GM18507 (cell line): ENCODE measurements at places on chromosomes 2 and 18.

DNA sequence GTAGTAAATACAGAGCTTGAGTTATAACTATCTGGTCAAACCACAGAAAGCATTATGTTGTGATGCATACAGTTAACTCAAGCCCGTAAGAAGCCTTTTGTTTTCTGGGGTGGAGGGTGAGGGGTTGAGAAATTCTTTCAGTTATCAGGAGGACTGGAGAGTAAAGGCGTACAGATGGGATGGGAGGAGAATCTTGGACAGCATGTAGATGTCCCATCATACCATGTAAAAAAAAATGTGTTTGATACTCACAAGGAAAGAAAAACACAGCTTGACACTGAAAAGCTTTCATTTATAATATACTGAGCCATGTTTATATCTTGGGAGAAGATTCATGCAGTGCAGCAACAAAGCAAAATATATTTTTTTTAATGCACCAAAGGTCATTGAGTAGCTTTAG, 12.4 kb downstream of the CCBE1 start:
- DNase-seq, result no peak

GRCh38 chr2:24343225-24343882, 17.0 kb downstream of the ITSN2 start:
- no peak for DNase-seq

- DNase-seq, result no peak
Measured at GRCh38 chr2:60553495-60554073, at the start of gene BCL11A. Gene BCL11A (minus strand): TSS chr2:60553654. CDS start chr2:60553270, 384 bp downstream.

- DNase-seq, result peak; percentile 50
Measured at GRCh38 chr2:74835831-74836674, 2.1 kb downstream of the HK2 start.

DNA sequence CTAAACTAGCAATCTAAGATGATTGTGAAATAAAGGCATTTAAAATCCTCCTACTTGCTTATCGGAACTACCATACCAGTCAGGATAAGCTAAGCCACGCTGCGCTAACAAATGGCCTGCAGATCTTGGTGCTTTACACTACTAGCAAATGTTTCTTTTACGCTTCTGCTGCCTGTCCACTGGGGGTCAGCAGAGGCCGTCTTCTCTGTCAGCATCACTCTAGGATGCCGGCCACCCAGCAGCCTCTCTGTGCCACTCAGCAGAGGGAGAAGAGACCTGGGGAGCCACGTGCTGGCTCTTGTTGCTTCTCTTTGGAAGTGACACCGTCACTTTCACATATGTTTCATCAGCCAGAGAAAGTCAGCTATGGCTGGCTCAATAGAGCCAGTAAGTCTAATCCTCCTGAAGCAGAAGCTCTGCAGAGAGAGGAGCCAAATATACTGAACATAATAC, 36.6 kb downstream of the COPS8 start:
- DNase-seq, result peak; percentile 33

DNA sequence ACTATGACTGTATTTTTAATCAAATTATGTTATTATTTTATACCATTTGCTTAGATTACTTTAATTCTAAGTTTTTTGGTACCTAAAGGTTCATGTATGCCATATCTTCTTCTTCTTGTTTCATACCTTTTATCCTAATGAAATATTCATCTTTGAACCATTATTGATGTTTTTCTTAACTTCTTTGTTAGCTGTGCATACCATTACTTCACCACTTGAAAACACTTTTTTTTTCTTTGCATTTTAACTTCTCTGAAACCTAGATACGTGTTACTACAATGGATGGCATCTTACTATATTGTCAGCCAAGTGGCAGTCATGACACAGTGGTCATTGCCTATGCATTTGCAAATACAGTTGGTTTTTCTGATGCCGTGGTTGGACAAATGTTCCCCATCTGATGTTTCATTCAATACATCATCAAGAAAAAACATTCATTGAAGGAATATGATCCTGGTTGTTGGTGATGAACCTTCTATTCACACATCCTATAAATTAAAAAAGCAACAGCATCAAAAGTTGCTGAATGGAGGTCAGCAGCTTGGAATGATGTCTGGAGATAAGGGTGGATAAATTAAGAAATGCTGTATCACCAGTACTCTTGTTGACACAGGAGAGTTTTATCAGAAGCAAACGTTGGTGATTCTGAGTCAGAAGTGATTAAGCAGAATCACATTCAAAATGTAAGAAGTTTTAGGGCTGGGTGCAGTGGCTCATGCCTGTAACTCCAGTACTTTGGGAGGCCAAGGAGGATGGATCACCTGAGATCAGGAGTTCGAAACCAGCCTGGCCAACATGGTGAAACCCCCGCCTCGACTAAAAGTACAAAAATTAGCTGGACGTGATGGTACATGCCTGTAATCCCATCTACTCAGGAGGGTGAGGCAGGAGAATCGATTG, 7.4 kb downstream of the IL36A start:
- no peak for DNase-seq

GRCh38 chr18:32189790-32190189, at the start of gene MEP1B:
Gene MEP1B (plus strand): TSS chr18:32190039. CDS start chr18:32190071, 32 bp downstream.
- no peak for DNase-seq

DNA sequence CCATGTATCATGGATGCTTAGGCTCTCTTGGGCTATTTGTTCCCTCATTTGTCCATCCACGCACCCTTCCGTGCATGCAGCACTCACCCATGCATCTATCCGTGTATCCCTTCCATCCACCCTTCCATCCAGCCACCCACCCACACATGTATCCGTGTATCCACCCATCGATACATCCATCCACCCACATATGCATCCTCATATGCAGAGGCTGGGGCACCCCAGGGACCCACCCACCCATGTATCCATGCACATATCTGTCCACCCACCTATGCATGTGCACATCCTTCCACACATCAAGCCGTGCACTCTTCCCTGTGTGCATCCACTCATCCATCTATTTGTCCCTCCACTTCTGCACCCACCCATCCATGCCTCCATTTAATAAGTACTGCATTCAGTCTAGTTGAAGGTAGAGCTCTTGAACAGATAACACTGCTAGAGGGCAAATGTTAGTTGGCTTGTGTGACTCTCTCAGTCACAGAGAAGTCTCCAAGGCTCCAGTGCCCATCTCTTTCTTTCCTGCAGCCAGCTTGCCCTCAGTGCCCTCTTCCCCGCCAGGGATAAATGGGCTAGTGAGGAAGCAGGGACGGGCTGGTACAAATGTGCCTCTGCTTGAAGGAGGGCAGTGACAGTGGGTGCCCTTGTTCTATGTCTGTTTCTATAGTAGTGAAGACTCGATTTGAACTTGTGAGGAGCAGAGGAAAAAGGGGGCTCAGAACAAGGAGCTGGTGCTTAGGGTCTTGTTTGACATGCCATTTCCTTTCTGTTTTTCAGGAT, 61.5 kb downstream of the EMILIN2 start:
- DNase-seq, result no peak

DNA sequence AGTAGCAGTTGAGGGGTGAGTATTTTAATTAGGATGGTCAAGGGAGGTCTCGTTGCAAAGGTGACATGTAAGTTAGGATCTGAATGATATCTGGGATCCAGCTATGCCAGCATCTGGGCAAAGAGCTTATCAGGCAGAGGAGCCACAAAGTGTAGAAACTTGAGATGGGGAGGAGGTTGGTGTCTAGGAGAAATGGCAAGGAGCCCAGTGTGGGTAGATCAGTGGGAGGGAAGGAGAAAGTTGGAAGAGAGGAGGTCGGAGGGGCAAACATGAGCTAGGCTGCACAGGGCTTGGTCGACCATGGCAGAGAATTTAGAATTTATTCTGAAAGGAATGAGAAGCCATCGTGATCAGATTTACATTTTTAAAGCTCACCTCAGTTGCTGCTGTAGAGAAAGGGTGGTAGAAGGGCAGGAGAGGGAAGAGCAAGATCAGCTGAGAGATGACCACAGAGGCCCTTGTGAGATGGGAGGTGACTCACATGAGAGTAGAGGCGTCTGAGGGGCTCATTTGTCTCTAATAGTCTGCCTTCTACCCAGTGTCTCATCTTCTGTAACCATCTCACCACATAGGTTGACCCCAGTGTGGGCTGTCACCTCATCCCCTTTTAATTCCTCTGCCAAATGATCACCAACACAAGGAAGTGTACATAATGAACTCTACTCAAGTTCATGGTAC, 170.0 kb downstream of the ETAA1 start:
- no peak for DNase-seq
